ENCODE measurements at places on chromosomes 4 and X.

DNA sequence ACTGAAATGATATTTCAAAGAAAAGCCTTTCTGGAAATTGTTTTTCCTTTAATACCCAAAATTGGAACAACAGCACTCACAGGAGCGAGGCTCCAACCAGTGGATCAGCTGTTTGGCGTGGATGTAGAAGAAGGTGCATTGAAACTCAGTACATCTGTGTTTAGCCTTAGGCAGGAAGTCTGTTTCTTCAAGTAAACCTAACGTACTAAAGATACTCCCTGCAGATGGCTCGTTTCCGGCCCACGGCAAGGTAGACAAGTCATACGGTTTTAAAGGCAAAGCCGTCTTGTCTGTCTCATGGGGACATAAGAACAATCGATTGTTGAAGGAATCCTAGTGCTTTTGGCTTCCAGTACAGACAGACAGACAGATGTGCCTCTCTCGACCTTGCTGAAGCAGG is 50.0 kb upstream of the CLCN4 start:
- DNase-seq, result no peak

DNA sequence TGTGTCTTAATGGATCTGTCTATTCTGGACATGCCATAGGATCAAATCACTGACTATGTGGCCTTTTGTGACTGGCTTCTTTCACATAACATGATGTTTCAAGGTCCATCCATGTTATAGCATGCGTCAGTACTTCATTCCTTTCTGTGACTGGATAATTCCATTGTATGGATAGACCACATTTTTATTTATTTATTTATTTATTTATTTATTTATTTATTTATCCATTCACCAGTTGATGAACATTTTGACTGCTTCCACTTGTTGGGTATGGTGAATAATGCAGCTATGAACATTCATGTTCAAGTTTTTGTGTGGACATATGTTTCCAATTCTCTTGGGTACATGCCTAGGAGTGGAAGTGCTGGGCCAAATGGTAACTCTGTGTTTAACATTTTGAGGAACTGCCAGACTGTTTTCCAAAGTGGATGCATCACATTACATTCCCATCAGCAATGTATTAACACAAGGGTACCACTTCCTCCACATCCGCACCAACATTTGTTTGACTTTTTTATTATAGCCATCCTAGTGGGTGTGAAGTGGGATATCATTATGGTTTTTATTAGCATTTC is 14.0 kb downstream of the RTL5 start:
- no peak for DNase-seq

- DNase-seq, result no peak
These were observed 5.0 kb upstream of the TMEM164 start for GRCh38 chrX:109997786-109998452.

GRCh38 chrX:28920153-28920943 is 333.1 kb downstream of the IL1RAPL1 start:
- DNase-seq, result no peak

- DNase-seq, result no peak
These were observed 1568.6 kb upstream of the PCDH7 start for GRCh38 chr4:29151584-29151983.

GRCh38 chrX:133254666-133255065 is 36.5 kb upstream of the TFDP3 start:
- DNase-seq, result no peak

Measured in stimulated activated CD8-positive, alpha-beta memory T cell treated with anti-CD3 and anti-CD28 coated beads, Interleukin-12 subunit alpha, Interleukin-12 subunit beta, amount 100 ng/mL, for 4 hours (primary cell).